Left lung (tissue), 14 donors: ENCODE measurements at places on chromosomes 6 and 20. TPM values are rescaled to one million over a fixed set of nuclear protein-coding genes. Genes with fewer than 3 reads are reported as not detected.

- DNase-seq, result no peak
These were observed 164.2 kb downstream of the NFATC2 start for GRCh38 chr20:51378171-51378928.

DNA sequence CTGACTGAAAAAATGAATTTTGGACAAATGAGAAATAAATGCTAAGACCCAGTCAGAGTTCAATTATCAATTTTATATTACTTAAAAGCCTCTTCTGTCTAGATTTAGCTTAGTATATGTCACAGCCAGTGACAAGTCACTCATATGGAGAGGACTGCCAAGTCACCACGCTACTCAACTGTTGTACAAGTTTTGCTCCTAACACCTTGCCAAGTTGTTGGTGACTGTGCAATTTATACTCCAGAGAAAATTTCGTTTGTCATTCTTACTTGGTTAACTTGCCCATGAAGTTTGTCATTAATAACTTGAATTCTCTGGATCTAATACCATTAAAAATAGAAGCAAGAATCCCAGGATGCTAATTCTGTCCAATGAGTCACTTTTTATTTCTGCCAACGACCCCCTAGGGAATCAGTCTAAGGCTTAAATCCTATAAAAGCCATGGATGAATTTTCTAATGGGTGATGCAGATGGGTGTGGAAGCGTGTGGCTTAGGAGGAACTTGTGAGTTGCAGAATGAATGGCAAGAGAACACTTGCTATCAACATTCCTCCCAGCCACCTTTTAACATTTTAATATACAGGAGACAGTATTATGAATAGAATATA is 30.4 kb upstream of the FBXO30 start:
- DNase-seq, result no peak

The DDX43 gene
- total RNA-seq, result 1.5 TPM

GRCh38 chr6:53240139-53240538 is 91.5 kb upstream of the GCM1 start:
- DNase-seq, result no peak

GRCh38 chr6:90323706-90324105 is 27.1 kb upstream of the BACH2 start:
- DNase-seq, result no peak

DNA sequence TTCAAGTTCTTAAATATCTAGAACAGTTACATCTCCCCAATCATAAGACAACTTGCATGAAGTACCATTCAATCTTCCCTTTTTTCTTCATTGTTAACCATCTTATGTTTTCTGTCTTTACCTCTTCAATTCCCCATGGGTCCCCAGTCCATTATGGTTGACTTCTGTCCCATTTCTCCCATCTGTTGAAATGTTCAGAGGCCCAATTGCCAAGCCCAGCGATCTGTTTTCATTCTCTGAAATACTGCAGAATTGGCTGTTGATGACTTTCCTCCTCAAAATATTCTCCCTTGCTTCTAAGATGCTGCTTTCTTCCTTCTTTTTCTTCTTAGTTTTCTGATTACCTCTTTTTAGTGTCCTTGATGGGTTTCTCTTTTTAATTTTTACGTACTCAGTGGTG is 26.0 kb downstream of the DSTN start:
- no peak for DNase-seq

DNA sequence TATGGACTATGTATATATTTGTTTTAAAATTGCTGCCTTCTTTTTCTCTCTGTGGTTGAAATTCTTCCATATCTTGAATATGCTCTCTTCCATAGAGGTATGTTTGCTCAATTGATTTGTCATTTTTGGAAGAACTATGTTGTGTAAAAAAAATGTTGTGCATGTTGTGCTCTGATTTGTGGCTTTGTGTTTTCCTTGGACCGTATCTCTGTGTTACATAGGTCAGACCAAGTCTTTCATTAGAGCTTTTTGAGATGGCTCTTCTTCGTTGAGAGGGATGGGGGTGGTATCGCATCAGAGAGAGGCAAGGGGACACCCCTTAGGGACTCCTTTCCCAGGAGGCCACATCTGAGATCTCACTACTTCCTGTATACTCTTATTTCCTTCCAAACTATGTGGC is 43.8 kb downstream of the TMEM244 start:
- no peak for DNase-seq
